Urinary bladder (tissue), 4 donors: ENCODE measurements at places on chromosomes 3 and 15. TPM values are rescaled to one million over a fixed set of nuclear protein-coding genes. Genes with fewer than 3 reads are reported as not detected.

GRCh38 chr3:171374260-171374659 is 85.9 kb downstream of the TNIK start:
- DNase-seq: no peak

RABL3 gene
- polyA plus RNA-seq: 18.2 TPM

- DNase-seq: no peak
These were observed 256.1 kb upstream of the TLE3 start for GRCh38 chr15:70353606-70354345.

IL17RB gene
- 0.43 TPM for polyA plus RNA-seq

GRCh38 chr3:57434041-57434440 is 110.1 kb downstream of the DNAH12 start:
- DNase-seq: no peak

DNA sequence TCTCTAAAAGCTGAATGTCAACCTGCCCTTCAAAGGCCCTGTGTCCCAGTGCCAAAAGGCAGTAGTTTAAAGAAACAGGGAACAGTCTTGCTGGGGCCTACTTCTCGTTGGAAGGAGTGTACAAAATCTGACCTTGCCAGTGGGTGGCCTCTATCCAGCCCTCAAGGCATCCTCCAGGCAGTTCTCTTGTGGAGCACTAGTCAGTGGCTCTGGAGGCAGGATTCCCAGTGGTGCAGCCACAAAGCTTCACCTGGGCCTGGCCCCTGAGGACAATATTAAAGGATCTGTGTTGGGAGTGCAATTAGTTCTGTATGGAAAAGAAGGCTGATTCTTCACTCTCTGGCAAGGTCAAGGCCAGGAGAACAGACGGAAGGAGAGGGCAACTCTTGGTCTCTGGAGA is 237.8 kb upstream of the ADAMTS9 start:
- DNase-seq: no peak

DMXL2 gene
- polyA plus RNA-seq: 16.0 TPM

LRTM1 gene
- not detected for polyA plus RNA-seq

C2CD4B gene
- polyA plus RNA-seq: 1.5 TPM

ITIH1 gene
- polyA plus RNA-seq: 0.70 TPM

GRCh38 chr3:192917028-192917403 is 640 bp downstream of the MB21D2 start:
- DNase-seq: no peak

TOPAZ1 gene
- not detected for polyA plus RNA-seq

DNA sequence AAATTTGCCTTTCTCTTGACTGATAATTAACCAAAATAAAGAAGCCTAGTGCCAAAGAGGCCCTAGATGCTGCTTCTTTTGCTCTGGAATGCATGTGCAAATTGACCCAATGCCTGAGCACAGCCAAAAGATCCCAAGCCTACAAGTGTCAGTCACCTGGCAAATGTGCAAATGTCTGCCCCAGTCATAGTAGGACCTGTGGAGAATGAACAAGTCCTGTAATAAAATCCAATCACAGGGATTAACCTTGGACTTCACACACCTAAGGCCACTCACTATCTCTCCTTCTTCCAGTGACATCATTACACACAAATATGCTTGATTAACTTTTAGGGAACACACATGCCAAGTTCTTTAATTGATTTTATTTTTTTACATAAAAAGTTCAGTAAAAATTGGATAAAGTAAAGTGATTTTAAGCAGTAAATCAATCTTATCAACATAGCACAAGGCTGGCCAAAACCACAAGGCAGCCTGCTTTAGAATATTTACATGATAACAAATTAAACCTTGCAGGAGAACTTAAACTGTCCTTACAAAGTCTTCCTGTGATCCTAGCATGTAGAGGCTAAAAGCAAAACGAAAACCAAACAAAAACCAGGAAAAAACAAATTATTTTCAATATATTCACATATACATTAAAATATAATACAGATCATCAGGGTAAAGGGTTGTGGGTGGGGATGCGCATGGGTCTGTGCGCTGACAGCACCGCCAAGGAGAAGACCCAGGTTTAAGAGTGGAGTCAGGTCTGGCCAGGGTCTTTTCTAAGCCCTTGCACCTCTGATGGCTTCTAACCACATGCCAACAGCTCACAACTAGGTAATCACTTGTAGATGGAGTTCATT is 36.8 kb downstream of the NBEAL2 start:
- DNase-seq: no peak

MFSD1 gene
- 55.8 TPM for polyA plus RNA-seq

TMC3 gene
- 0.62 TPM for polyA plus RNA-seq

TIPIN gene
- polyA plus RNA-seq: 3.7 TPM

GRCh38 chr15:77546870-77547269 is 85.8 kb downstream of the LINGO1 start:
- DNase-seq: no peak

- DNase-seq: no peak
These were observed 214.2 kb upstream of the PROK2 start for GRCh38 chr3:71998995-71999673.

- DNase-seq: no peak
These were observed 267.0 kb upstream of the GOLIM4 start for GRCh38 chr3:168362661-168363247.

GRCh38 chr15:84981711-84982300 is at the start of gene PDE8A:
TSS of gene PDE8A (plus strand) at chr15:84981856. CDS start at chr15:84982163, 307 bp downstream.
- no peak for DNase-seq

ARL13B gene
- 9.6 TPM for polyA plus RNA-seq
